NCI-H1092 (cell line): ENCODE measurements at places on chromosomes 3 and 15.

GRCh38 chr3:12656193-12656592 lies 7.7 kb downstream of the RAF1 start:
- no peak for DNase-seq

- DNase-seq, result no peak
Observed at GRCh38 chr3:192870822-192871221, 46.8 kb downstream of the MB21D2 start.

DNA sequence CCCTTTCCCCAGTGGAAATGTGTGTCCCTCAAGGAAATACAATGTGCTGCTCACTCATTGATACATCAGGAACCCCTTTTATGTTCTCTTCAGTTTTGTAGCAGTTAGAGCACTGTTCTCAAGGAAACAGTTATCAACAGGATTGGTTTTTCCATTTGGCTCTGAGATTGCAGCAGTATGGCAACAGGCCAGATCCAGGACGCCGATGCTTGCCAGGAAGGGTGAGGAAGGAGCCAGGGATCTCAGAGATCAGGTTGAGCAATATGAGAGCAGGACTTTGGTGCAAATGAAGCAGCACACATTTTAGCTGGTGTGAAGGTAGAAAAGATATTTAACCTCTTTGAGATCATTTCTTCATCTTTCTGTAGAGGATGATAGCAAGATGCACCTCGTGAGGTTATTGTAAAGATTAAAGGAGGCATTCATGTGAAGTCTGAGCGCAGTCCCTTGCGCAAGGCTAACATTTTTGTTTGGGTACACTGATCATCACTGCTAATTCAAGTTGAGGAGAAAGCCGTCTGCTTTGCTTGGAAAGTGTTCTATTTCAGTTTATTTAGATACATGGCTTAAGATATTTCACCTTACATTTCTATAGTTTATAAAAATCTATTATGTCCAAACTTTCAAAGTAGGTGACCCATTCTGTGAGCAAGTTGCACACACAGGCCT lies 68.5 kb downstream of the KCNH8 start:
- DNase-seq, result no peak

GRCh38 chr3:185558395-185558794 lies 6.0 kb upstream of the LIPH start:
- DNase-seq, result no peak

DNA sequence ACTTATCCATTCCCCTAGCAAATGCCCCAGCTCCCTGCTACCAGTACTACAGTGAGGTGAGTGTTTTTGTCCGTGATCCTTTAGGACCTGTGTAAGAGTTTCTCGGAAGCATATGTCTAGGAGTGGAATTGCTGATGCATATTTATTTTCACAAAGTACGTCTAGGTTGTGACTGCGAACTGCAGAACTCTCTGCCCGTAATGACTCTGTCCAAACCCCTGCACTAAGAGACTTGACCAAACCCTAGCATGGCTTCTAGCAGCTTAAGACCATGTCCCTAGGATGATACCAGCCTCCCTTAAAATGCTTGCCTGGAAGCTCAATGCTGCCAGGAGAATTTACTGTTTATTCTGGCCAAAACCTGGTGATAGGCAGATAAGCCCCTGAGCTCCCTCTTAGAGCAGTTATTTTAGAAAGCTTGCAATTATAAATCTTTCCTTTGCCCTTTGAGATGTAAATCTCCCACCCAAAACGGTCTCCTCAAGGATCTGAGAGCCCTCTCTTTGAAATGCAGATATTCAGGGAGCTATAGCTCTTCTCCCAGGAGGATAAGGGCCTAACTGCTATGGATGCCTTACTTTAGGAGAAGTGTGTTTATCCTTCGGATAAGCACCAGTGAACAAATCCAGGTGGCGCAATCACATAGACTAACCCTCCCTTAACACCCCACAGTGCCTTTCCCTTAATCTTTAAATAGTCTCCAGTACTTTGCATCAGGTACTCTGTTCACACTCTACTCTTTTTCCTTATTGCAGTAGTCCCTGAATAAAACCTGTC lies 14.7 kb upstream of the CA12 start:
- no peak for DNase-seq

- no peak for DNase-seq
Observed at GRCh38 chr3:126523745-126524428, at the start of gene CHST13. TSS of gene CHST13 (plus strand) at chr3:126524155. CDS start at chr3:126524333, 178 bp downstream.

GRCh38 chr3:195613468-195614069 lies 29.8 kb upstream of the APOD start:
- no peak for DNase-seq

DNA sequence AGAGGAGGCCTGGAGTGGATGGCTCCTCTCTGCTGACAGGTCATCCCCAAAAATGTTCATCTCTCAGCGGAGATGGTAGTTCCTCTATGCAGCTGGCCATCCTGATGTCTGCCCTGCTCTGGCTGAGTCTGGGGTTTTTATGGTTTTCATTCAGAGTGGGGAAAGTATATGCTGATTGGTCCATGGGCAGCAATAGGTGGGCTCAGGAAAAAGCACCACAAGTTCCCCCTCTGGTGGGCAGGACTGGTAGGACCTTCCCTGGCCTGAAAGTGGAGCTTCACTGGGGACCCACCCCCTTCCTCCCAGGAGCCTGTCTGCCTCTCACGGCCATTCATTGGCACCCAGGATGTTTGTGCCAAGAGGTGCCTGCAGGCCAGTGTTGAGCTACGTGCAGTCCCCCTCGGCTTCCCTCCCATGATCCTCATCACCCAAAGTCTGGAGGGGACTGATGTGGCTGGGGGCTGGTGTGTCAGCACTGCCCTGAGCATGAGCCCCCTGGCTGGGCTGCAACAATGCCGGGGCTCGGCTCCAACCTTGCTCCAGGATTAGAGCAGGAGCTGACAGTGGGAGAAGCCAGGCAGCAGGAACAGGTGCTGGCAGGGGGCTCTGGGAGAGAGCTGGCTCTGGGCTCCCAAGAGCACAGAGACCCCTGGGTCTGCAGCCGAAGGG lies 13.1 kb upstream of the BLOC1S6 start:
- DNase-seq, result no peak

DNA sequence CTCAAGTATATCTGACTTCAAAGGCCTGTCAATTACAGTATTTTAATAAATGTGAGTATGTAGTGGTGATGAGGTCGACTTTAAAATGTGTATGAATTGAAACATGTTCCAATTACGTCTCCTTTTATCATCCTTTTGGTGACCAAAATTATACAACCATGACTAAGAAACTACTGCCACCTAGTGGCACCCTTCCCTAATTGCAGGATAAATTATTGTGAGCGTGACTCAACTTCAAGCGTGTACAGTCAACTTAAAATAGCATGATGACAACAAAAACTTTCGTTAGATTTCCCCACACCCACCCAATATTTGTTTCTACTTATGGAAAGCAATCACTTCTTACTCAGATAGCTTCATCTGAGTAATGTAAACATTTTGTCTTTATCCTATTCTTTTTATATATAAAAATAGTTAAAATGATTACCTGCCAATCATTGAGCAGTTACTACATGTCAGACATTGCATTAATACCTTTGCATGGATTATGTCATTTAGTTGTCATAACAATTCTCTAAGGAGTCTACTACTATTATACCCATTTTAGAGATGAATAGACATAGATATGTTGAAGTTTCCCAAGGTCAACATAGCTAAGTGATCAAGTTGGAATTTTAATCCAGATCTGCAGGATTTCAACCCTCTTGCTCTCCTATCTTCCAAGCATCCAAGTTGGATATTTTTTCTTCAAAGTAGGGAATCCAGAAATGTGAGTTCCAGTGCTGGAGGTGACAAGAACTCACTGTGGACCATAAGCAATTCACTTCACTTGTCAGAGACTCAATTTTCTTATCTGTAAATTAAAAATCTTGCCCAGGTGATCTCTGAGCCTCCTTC lies 106.0 kb downstream of the MEX3B start:
- DNase-seq, result no peak

GRCh38 chr15:67386947-67387346 lies 132.4 kb downstream of the IQCH start:
- no peak for DNase-seq

DNA sequence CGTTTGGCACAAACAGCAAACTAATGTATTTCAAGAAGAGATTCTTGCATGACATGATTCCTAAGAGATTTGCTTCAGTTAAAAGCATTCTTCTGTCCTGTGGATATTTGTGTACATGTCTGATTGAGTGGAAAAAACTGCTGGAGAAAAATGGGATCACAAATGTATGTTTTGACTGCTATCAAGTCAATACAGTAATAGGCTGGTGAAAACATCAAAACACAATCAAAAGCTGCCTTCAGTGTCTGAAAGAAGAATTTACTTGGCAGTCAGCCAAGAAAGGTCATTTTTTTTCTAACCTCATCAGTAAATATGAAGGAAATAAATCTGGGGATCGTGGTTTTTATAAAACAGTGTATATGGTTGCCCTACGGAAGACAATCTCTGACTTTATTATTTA lies 1214.8 kb downstream of the NSUN3 start:
- DNase-seq, result no peak

- DNase-seq, result no peak
Observed at GRCh38 chr15:48317221-48317620, 14.0 kb upstream of the DUT start.

GRCh38 chr15:92448370-92448769 lies 54.7 kb downstream of the ST8SIA2 start:
- no peak for DNase-seq

- DNase-seq, result no peak
Observed at GRCh38 chr3:108959017-108959416, 5.3 kb upstream of the GUCA1C start.

DNA sequence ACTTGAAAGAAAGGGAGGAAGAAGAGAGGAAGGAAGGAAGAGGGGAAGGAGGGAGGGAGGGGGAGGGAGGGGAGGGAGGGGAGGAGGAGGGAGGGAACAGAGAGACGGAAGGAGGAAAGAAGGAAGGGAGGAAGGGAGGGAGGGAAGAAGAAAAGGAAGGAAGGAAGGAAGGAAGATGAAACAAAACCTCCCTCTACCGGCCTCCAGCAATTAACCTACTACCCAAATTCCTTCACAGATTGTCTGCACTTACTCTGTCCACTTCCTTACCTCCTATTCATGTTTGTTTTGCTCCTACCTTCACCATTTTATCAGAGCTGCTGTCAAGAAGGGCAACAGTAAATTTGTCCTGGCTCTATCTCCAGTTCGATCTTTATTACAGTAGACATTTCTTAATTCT lies 44.6 kb upstream of the BCL6 start:
- no peak for DNase-seq

DNA sequence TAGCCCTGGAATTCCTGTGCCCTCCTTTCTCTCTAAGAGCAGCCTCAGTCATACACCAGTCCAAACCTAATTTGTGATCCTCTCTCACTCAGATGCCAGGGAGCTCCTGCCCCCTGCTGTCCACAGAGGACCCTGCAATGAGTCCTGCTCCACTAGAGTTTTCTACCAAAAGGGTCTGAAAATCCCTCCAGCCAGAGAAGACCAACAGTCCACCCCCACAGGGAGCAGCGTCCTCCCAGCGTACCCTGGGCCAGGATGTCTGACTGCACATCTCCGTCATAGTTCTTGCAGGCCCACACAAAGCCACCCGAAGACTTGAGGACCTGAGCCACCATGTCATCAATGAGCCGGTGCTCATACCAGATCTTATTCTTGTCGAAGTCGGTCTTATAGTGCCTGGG lies 15.4 kb downstream of the IDH2 start:
- DNase-seq, result no peak

- no peak for DNase-seq
Observed at GRCh38 chr15:53307952-53308624, 451.4 kb downstream of the WDR72 start.

DNA sequence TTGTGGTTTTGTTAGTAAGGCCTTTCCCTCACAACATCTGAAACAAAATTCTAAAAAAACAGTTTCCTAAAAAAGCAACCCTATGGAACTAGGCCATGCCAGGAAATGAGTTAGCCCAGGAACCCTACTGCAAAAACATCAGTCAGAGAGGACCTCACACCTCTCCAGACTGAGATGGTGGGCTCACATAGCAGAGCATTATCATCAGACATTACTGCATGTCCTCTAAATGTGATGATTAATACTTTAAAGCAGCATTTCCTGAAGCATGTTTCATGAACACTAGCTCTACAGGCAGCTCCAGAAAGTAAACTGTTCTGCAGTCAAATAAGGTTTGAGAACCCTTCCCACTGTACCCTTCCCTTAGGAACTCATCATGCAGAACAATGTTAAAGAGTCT lies 232.3 kb upstream of the MRPL3 start:
- no peak for DNase-seq

DNA sequence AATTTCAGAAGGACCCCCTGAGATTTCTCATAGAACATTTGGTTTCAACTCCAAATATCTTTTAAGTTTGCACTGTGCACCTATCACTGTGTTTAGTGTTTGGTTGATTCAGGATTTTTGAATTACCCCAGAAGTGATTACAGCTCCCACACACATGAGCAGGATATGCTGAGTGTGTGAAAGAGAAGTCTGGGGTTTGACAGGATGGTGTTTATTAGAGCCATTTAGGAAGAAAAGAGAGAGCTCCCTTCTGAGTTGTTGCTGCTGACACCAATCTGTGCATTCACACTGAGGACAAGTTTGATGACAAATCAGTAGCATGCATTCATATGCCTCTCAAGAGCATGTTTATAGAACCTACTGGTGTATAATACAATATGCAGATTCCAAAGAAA lies 118.1 kb downstream of the RPL22L1 start:
- no peak for DNase-seq

DNA sequence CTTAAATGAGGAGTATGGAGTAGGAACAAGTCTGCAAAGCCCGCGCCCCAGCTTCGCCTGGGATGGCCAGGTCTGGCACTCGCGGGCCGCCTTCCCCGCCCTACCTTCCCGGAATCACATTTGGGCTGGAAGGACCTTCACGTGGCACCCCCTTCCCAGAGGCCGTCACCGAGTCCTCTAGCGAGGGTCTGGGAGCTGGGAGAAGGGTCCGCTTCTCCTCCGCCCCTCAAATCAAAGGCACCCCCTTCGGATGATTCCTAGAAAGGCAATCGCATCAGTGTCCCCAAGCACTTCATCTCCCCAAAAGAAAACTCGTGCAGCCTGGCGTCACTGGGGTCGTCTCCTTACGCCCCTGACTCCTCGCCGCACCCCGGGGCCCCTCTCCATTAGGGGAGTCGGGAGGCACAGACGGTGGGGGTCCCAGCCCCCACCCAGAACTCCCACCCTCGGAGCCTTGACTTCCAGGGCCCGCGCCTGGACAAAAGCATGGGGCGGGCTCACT lies 380 bp downstream of the MYLK start:
- DNase-seq, result no peak

- DNase-seq, result no peak
Observed at GRCh38 chr15:86159468-86159867, 79.8 kb downstream of the AGBL1 start.

DNA sequence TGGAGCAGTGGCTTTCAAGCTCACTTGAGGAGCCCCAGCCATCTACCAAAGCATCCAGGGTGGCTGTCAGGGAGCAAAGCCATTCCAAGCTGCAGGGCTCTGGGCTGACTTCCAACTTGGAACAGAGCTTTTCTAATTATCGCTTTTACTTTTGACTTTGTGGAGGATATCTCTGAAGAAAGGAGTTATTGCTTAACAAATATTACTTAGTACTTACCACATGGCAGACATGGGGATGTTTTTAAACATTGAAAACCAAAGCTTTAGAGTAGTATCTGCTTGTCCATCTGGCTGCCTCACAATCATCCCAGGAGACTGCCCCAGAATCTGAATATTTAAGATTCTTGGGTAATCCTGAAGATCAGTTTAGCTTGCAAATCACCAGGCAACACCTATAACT lies 8.9 kb downstream of the TAGLN3 start:
- DNase-seq, result no peak

GRCh38 chr15:47188758-47189507 lies 528.4 kb upstream of the SEMA6D start:
- DNase-seq, result no peak

GRCh38 chr3:141663993-141664392 lies 74.1 kb upstream of the RNF7 start:
- no peak for DNase-seq
